ENCODE measurements at places on chromosomes 3 and 15.
A peak's percentile ranks its signal among the peaks of the same experiment; 100 is the strongest.

GRCh38 chr3:188066141-188066540, 87.8 kb upstream of the LPP start:
- no peak for DNase-seq

- DNase-seq, result no peak
Observed at GRCh38 chr3:103269287-103269686, 834.5 kb downstream of the ZPLD1 start.

DNA sequence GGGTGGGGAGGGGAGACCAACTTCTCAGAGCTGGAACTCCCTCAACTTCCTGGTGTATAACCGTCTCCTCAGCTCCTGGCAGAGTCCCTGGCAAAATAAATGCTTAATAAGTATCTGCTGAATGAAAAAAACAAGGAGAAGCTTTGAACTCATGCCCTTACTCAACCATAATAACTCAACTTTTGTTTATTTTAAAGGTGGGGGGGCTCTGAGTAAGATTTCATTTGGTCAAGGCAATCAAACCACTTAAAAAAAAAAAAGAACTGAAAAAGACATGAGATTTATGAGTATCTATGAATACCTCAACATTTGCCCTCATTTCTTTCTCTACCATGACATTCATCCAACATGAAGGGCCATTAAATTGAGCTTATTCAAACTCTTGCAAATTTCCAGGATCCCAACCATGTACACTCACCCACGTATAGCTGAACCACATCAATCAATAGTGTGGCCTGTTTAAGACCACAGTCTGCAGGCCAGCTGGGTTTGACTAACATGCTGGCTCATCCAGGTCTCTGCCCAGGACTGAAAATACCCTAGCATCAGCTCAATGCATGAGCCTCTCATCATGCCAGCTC, 157.9 kb downstream of the FOXP1 start:
- no peak for DNase-seq

GRCh38 chr3:108124337-108125152, 33.7 kb upstream of the CD47 start:
- DNase-seq, result peak; percentile 49

- no peak for DNase-seq
Observed at GRCh38 chr3:143167969-143168854, 48.6 kb downstream of the CHST2 start.

- DNase-seq, result no peak
Observed at GRCh38 chr15:51724673-51725072, 12.8 kb downstream of the LYSMD2 start.

GRCh38 chr3:143064777-143065176, 54.8 kb upstream of the CHST2 start:
- no peak for DNase-seq

- no peak for DNase-seq
Observed at GRCh38 chr3:5143464-5143863, 21.4 kb downstream of the ARL8B start.
